ENCODE measurements at places on chromosomes 11 and 22. TPM values are rescaled to one million over a fixed set of nuclear protein-coding genes. Genes with fewer than 3 reads are reported as not detected.
A peak's percentile ranks its signal among the peaks of the same experiment; 100 is the strongest.

DNA sequence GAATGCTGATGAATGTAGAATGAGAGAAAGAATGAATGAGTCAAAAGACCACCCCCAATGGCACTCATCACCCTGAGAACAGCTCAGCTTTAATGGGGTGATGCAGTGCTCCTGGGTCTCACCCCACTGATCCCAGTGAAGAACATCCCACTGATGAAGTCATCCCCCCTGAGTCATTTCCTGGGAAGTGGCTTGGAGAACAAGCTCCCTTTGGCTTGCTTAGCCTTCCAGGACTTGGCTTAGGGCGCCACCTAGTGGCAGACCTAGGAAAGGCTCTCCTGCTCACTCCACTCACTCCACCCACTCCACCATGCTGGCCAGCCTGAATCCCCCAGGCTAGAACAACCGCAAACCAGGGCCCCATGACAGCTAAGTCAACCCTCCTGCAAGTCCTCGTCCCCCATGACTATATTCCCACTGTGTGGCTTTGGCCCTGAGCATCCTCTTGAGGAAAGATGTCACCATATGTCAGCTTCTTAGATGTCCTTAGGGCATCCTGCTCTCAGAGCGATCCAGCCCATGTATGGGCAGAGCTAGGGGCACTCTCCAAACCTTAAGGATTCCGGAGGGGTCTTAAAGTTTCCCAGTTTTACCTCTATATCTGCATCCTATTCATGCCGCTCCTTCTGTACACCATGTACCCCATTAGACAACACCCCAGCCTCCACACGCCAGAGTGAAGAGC is 17.8 kb upstream of the TMPRSS13 start:
- peak; percentile 91 for DNase-seq

DNA sequence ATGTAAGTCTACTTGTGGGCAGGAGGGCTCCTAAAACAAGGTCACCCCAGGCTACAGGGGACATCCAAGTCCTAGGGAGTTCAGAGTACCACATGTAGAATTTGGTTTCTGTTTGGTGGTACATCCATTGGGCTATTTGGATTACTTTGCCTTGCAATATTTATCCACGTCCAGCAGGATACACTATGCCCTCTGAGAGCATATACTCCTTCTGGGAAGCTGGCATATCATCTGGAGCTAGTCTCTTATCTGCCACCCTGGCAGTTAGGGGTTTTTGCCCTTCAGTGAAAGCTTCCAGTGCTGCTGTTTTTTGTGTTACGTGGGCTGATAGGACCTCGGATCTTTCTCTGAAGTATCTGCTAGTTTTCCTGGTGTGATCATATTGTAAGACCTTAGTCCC is 7.3 kb downstream of the LMO2 start:
- no peak for DNase-seq

DNA sequence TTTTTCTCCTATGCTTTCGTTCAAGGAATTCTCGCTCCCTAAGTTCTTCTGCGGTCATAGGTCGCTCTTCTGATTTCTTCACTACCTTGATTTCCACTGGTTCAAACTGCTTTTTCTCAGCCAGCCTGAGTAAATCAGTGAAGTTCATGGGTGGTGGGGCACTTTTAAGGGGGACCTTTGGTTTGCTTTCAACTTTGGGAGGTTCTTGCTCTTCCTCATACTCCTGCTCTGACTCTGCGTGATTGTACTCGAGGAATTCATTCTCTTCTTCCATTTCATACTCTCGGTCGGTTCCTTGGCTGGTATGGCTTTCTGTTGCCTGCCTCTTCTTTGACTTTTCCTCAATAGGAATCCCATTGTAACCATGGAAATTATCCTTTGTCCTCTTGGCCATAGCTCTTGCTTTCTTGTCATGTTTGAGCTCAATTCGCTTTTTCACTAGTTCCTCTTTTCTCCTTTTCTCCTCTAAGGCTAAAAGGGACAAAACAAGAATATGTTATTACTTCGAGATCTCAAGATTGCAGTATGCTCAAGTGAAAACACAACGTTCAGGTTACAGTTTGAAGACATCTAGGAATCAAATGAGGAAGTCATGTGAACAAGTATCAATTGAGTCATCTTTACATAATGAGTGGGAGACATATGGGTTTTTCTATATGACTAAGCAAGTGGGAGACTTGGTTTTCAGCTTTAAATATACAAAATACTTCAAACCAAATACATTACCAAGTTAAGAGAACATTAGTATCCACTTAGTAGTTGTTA is 16.2 kb downstream of the MISFA start:
- no peak for DNase-seq

- DNase-seq = no peak
Observed at GRCh38 chr22:36144886-36145541, 15.5 kb downstream of the APOL3 start.

The DENND6B gene
- 7.0 TPM for total RNA-seq

The LRRC4C gene
- 1.9 TPM for total RNA-seq

The MS4A3 gene
- not detected for total RNA-seq

- no peak for DNase-seq
Observed at GRCh38 chr11:86265194-86265593, 20.6 kb downstream of the EED start.

The IFITM1 gene
- 278 TPM for total RNA-seq

DNA sequence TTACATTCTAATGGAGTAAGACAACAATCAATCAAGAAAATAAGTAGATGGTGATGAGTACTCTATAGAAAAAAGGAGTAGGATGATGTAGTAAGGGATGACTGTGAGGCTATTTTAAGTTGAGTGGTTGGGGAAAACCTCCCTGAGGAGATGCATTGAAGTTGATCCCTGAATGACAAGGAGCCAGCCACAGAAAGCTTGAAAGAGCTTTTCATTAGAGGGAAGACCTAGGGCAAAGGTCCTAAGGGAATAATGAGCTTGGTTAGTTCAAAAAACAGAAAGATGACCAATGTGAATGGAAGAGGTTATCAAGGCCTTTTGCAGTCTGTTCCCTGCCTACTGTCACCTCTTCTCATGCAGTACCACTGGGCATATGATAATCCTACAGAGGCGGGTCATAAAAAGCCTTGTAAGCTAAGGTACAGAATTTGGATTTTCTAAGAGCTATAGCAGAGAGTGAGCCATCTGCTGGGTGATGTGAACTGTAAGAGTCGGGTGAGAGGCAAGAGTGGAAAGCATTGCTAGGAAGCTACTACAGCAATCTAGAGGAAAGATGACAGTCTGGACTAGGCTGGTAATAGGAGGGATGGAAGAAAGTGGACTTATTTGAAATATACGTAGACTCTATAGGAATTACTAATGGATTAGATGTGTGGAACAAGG is 3.1 kb downstream of the PPP2R1B start:
- no peak for DNase-seq

The TUB gene
- 12.9 TPM for total RNA-seq

GRCh38 chr11:58028687-58029411 is 1.9 kb upstream of the OR6Q1 start:
- DNase-seq = peak; percentile 70

DNA sequence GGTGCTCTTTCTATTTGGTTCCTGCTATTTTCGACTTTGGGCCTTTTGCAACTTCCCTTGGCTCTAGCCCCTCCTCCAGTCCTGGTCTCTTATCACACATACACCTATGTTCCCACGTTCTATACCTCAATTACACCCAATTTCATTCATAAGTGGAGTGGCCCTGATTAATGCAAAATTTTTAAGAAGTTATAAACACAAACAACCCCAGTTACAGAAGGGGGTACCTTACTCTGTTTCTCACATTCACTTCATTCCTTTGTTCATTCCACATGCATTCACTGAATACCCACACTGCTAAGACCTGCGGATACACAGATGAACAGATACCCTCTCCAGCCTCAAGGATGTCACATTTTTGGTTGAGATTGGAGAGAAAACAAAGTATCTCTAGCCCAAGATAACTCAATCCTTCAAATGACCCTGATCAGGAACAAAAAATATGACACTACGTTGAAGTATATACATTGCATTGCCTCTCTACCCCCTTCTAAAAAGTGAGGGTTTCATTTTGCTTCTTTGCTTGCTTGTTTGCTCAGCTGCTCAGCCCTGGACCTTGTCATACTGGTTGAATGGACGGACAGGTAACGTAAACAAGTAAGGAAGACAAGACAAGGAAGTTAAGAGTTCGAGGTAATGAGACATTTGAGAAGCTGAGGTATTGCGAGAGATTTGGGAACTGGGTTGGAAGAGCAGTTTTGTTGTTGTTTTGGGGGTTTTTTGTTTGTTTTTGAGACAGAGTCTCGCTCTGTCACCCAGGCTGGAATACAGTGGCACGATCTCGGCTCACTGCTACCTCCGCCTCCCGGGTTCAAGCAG is 3.6 kb upstream of the VPS37C start:
- peak; percentile 3 for DNase-seq

- no peak for DNase-seq
Observed at GRCh38 chr22:40181323-40181722, 3.6 kb downstream of the TNRC6B start.

GRCh38 chr11:62238151-62238550 is 3.9 kb upstream of the SCGB1D2 start:
- no peak for DNase-seq

DNA sequence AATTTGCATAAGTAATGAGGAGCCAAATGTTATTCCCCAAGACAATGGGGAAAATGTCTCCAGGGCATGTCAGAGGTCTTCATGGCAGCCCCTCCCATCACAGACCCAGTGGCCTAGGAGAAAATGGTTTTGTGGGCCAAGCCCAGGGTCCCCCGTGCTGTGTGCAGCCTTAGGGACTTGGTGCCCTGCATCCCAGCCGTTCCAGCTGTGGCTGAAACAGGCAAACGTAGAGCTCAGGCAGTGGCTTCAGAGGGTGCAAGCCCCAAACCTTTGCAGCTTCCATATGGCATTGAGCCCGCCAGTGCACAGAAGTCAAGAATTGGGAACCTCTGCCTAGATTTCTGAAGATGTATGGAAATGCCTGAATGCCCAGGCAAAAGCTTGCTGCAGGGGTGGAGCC is 79.9 kb downstream of the FAM181B start:
- DNase-seq = no peak

The H19 gene
- total RNA-seq = 318 TPM

The NOX4 gene
- total RNA-seq = 46.1 TPM

DNA sequence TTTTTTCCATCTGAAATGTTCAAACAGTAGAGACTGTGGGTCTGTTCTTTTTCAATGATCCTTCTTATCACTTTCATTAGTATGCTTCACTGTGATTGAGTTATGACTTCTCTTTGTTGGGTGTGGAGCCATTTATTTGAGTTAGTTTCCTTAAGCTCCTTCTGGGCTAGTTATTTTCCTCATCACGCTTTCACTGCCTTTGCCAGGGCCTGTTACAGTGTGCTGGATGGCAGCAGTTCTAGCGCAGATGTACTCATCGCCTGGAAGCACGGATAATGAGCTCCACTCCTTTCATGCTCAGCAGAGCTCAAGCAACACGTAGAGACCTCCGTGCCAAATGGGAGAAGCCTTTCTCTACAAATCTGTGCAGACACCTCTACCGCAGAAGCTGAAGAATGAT is 7.0 kb upstream of the ARHGAP42 start:
- no peak for DNase-seq

- no peak for DNase-seq
Observed at GRCh38 chr22:20751185-20751851, 22.6 kb upstream of the SERPIND1 start.

DNA sequence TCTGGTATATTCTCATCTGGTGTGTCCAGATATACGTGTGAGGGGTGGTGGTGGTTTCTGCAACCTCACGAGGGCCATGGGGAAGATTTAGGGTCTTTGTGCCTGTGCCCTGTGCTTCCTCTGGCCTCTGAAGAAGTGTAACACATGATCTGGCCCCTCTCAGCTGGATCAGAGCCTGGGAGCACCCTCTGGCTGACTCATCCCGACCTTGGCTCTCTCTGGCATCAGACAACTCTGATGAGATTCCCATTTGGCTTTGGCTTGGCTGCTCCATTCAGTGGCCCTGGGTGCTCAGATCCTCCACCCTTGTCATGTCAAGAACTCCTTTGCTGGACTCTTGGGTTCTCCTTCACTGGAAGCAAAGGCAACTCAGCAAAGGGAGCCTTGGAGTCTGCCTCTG is 45.2 kb downstream of the RASSF10 start:
- no peak for DNase-seq

The BTG4 gene
- total RNA-seq = not detected

DNA sequence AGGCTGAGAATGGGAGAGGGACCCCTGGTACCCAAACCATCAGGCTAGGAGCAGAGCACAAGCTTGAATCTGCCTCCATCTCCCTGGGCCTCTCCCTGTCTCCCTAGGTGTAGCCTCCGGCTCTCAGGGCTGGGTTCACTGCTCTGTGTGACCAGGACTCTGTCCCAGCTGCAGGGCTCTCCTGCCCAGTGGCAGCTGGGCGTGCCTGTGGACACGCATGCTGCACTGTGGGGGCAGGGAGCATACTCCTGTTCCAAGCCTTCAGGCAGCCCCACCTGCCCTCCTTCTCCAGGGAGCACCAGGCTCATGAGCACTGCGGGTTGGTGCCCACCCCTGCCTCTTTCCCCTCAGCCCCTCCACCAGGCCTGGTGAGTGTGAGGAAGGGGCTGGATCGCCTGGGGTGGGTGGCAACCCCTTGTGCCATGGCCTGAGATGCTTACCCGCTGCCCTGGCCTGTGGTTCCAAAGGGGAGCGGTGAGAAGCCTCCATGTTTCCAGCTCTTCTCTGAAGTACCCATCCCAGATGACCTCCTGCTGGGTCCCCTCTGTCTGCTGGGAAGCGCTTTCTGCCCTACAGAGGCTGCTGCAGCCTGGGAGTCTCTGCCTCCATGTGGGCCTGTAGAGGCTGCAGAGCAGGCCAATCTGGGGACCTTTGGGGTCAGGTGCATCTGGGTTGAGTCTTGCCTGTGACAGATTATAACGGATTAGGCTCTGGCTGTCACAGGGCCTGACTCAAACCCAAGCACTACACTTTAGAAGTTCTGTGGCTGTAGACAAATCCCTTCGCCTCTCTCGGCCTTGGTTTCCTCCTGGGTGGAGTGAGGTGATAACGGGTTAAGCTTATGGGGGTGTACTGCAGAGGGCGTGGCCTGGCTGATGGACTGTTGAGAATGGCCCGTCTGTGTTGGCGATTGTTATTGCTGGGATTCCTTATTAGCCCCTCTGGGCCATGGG is 43.7 kb downstream of the WNT11 start:
- peak; percentile 57 for DNase-seq

- no peak for DNase-seq
Observed at GRCh38 chr11:97883086-97883485, 1137.7 kb upstream of the CNTN5 start.

The MMP3 gene
- total RNA-seq = 1.1 TPM

- DNase-seq = peak; percentile 44
Observed at GRCh38 chr22:42160830-42161696, 30.5 kb upstream of the CYP2D6 start.

GRCh38 chr22:46823654-46824053 is 61.2 kb downstream of the TBC1D22A start:
- peak; percentile 52 for DNase-seq

The IGLL5 gene
- 6.1 TPM for total RNA-seq

DNA sequence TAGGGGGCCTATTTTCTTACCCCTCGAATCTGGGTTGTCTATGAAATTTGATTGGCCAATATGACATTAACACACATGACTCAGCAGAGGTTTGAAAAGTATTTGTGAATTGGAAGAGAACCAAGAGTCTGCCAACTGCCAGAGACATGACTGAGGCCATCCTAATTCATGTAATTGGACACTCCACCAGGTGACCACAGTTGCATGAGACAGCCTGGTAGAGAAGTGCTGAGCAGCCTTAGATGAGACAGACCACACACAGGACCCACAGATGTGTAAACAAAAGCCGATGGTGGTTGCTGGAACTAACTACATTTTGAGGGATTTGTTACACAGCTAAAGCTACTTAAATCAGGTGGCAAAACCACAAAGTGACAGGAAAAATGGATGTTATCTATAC is 855 bp upstream of the MS4A5 start:
- DNase-seq = no peak

GRCh38 chr11:46237248-46238077 is 40.0 kb upstream of the CREB3L1 start:
- peak; percentile 75 for DNase-seq
